Hypothalamus (tissue), 51 donors: ENCODE measurements at places on chromosomes 2 and 18.

DNA sequence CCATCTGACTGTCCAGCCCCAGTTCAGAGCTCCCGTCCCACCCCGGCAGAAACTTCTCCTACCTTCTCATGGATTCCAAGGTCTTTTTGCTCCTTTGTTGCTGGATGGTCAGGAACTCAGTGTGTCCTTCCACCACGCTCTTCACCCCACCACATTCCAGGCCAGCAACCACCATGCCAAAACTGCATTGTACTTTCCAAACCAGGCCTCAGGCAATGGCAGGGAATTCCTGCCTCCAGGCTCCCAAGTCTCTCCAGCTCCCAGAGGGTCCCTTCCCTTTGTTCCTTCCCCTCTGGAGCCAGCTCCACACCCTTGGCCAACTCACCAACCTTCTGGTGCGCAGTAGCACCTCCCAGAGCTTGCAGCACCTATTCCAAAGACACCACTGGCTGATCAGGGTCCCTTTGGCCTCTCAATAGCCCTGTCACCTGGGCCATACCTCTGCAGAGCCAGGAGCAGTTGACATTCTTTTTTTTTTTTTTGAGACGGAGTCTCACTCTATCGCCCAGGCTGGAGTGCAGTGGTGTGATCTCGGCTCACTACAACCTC is 8.1 kb downstream of the CHMP1B start:
- DNase-seq, result no peak

GRCh38 chr2:225017713-225018112 is 24.6 kb downstream of the DOCK10 start:
- no peak for DNase-seq

DNA sequence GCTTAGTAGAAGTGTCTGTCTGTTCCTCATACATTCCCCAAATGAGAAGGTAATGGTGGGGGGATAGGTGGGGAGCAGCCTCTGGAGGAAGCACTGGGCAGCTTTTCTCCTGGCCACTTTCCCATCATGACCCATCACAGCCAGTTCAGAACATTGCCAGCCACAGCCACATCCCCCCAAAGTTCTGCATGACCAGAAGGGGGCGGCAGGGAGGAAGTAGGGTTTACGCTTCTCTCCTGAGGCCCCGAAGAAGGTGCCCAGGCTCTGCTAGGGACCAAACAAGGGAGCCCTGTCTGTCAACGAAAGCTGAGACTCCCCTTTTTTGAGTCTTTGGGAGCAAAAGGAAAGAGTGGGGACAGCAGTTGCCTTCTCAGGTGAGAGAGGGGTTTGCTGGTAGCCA is 7.7 kb downstream of the IGFBP5 start:
- no peak for DNase-seq

GRCh38 chr2:1484131-1484884 is 71.0 kb downstream of the TPO start:
- no peak for DNase-seq

DNA sequence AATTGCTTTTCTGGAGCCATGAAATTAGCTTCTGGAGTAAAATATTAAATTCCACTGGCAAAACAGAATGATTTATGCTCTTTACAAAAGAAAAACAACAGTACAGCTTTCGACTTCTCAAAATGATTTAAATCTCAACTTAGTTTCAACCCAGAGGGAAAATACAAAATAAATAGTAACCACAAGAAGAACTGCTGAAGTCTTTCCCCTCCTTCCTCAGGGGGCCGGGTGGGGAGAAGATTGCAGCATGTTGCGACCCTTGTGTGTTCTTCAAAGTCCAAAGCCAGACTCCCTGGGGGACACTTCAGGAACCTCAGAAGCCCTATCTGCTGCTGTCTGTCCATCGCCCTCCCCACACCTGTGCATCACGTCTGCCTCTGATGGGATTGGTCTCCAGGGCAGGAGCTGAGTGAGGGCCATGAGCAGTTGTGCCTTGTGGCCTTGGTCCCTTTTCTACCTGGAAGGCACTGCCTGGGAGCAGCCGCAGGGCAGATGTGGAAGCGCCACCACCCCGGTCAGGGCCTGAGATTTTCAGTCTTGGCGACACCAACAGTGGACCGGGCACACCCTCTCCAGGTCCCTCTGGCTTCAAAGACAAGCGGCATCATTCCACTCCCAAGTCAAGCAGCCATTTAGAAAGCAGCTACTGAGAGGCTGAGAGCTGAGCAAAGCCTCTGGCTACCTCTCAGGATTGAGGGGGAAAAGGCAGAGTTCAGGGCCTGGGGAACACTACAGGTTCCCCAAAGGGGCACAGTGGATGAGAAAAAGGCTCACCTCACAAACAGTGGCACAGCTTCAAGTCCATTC is 210.1 kb upstream of the RAB6C start:
- no peak for DNase-seq

DNA sequence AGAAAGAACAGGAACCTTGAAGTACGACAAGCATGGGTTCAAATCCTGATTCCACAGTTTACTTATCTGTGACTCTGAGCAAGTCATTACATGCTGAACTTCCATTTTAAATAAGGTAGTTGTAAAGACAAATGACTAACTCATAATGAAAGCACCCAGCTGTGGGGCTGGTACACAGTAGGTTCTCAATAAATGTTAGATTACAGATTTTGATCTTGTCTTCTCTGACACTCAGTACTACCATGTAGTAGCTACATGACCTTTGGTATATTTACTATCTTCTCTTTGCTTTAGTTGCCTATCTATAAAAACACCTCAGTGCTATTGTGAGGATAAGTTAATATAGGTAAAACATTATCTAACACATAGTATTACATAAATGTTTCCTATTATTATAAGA is 3.2 kb downstream of the TRAK2 start:
- no peak for DNase-seq

DNA sequence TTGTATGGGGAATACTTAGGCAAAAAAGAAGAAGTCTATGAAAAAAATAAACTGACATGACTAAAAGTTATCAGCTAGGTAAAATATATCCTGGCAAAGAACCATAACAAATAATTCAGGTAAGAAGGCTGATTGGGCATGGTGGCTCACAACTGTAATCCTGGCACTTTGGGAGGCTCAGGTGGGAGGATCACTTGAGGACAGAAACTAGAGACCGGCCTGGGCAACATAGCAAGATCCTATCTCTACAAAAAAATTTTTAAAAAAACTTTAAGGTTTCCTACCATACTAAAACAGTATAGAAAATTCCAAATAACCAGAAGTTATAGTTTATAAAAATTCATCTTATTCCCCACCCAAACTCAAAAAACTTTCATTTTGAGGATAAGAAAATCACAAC is 10.8 kb downstream of the NCKAP1 start:
- DNase-seq, result no peak

- DNase-seq, result no peak
Measured at GRCh38 chr2:229956491-229956890, 34.2 kb downstream of the FBXO36 start.

DNA sequence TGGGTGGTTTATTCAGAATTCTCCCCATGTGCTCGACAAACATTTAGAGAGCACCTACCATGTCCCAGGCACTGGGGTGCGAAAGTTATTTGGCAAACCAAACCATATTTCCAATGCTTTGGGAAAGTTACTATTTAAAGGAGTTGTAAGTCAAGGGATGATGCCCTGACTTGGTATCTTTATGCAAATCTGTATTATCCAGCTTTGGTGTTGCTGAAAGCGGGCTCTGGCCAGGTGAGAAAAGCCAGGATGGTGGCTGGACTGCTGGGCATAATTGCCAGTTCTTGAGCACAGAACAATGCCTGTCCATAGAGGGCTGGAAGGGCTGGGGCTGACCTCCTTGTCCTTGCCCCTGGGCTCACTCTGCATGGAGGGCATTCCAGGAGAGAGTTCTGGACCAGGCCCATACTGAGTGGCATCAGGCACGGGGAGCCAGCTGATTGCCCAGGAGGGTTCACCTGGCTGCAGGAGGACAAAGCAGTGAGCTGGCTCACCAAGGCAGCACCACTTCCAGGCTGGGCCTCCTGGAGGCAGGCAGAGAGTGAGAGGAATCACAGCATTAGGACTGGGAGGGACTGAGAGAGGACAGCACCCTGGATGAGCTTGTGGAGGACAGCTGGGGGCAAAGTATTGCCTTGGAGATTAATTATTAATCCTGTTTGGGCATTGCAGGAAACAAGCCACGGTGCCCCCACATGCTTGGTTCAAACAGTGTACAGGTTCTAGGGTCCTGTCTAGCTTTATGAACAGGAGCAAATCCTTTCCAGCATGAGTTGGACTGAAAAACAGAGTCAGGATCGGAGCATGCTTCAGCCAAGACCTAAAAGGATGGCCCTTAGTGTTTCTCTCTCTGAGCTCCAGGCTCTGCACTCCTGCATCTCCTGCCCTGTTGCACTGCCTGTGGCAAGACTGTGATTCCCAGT is 7.1 kb downstream of the KHK start:
- no peak for DNase-seq

- DNase-seq, result no peak
Measured at GRCh38 chr2:233412405-233412804, 58.1 kb downstream of the DGKD start.

GRCh38 chr2:104762031-104762430 is 91.9 kb upstream of the POU3F3 start:
- DNase-seq, result no peak

GRCh38 chr18:63189817-63190216 is 129.8 kb downstream of the BCL2 start:
- no peak for DNase-seq

DNA sequence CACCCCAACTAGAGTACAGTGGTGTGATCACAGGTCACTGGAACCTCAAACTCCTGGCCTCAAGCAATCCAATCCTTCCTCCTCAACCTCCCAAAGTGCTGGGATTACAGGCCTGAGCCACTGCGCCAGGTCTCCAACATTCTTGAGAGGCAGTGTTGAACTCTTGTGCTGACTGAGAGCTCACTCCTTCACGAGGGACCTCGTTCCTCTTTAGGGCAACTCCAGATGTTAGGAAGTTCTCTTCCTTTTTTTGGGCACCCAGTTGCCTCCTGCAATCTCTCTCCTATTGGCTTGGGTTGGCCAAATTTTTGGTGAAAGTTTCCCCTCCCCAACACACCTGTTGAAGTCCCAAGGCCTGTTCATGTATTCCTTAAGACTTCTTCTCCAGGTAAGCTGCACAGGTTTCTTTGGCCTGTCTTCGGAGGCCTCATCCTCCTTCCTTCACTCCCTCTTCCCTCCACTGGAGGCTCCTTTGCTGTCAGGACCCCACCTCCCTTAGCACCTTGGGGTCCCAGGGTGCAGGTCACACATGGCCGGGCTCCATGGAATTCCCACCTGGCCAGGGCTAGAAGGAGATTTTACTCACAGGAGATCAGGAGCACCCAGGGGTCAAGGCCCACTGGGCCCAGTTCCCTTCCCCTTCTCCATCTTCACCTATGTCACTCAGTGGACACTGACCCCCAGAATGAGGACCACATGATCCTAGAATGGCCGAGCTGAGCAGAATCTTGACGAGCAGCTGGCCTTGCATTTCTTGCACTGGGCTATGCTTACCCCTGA is 94.6 kb upstream of the SMAD2 start:
- DNase-seq, result no peak

- no peak for DNase-seq
Measured at GRCh38 chr2:217868911-217869334, 133.9 kb downstream of the TNS1 start.

- peak; percentile 85 for DNase-seq
Measured at GRCh38 chr2:46988733-46989481, 73.3 kb upstream of the MCFD2 start.

GRCh38 chr18:24068945-24069693 is 54.6 kb downstream of the TTC39C start:
- no peak for DNase-seq

DNA sequence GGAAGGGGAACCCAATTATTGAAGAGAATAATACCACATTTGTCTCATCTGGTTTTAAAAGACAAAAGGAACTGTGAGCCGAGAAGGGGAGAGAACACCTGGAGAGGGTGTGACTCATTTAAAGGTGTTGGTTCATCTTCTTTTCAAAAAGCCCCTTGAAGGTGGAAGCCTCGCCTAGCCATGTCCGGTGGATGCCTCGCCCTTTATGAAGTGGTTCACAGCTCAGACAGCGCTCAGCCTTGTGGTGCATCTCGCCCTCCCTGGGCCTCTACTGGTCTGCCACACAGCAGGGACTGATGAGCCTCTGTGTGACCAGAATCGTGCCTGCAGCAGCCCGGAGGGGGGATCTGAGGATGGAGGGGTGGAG is 290.0 kb upstream of the CXCR4 start:
- DNase-seq, result no peak

DNA sequence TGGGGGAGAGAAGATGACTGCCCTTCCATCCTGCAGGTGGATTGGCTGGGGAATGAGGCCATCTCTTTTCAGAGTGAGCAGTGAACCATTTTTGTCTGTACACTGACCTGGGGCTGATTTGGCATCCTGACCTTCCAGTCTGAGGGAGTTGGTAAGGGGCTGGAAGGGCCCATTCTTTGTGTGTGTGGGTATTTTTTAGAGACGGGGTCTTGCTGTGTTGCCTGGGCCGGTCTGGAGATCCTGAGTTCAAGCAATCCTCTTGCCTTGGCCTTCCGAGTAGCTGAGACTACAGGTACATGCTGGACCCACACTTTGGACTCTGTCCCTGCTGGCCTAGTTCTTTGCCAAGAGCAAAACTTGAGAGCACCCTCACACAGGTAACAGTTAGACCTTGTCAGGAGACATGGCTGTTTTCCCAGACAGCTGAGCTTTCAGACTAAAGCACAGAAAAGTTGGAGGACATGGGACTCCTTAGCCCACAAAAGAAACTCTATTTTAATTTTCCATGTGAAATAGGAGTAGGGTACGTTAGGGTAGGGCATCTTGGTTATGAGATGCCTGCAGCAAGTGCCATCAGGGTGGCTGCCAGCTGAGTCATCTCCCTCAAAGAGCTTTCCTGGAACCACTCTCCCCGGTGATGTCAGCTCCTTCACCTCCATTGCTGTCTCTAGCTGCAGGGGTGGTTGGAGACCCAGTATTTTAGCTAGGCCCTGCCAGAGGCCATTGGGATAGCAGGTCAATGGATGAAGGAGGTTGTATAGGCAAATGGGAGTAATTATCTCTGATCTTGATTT is 60.7 kb downstream of the DGKD start:
- DNase-seq, result peak; percentile 11

GRCh38 chr18:47777626-47778025 is 152.8 kb downstream of the SMAD2 start:
- DNase-seq, result no peak

GRCh38 chr2:60661073-60661738 is 94.9 kb upstream of the PAPOLG start:
- no peak for DNase-seq

DNA sequence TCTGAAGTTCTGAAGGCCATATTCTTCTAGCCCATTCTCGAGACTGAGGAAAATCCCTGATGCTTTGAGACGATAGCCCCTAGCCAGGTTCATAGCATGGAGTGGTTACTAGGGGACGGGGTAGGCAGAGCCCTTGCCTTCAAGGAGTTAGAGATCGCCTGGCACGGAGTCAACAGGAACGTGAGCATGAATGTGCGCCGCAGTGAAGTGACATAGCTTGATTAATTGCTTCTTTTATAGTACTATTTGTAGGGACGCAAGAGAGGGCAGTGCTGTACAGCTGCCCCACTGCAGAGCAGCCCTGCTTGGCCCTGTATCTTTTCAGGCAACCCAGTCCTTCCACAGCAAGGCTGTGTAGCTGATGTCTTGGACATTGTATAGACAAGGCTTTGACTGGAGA is 26.2 kb downstream of the HRH4 start:
- no peak for DNase-seq
